Thymus (tissue), 14 donors: ENCODE measurements at places on chromosomes 7 and 10. TPM values are rescaled to one million over a fixed set of nuclear protein-coding genes. Genes with fewer than 3 reads are reported as not detected.

The SAMD9 gene
- 49.9 TPM for total RNA-seq

The CABCOCO1 gene
- 0.14 TPM for total RNA-seq

The FKBP6 gene
- total RNA-seq, result 0.19 TPM

The ERCC6 gene
- 8.4 TPM for total RNA-seq

DNA sequence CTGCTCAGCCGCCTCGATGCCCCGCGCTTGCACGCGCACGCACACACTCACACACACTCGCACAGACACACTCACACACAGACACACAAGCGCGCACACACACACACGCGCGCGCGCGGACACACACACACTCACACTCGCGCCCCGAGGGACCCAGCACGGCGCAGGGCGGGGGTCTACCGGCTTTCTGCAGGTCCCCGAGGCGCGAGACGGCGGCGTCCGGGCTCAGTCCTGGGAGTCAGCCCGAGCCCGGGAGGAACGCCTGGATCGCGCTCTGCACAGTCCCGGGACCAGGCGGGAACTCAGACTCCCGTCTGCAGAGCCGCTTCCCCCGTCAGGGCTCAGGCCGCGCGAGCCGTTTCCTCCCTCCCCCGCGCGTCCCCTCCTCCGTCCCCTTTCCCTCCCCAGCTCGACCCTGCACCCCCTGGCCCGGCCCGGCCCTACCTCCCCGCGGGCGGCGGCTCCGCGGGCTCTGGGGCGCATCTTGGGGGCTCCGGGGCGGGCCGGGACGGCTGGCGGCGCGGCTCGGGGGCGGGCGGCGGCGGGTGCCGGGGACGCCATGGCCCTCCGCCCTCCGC, 464 bp downstream of the DENND2A start:
- DNase-seq, result no peak

- no peak for DNase-seq
Observed at GRCh38 chr7:130904031-130904757, 170.2 kb upstream of the KLF14 start.

- DNase-seq, result no peak
Observed at GRCh38 chr7:94698275-94698674, 42.3 kb upstream of the SGCE start.

GRCh38 chr10:116464257-116464656, 36.6 kb downstream of the PNLIPRP3 start:
- DNase-seq, result no peak

DNA sequence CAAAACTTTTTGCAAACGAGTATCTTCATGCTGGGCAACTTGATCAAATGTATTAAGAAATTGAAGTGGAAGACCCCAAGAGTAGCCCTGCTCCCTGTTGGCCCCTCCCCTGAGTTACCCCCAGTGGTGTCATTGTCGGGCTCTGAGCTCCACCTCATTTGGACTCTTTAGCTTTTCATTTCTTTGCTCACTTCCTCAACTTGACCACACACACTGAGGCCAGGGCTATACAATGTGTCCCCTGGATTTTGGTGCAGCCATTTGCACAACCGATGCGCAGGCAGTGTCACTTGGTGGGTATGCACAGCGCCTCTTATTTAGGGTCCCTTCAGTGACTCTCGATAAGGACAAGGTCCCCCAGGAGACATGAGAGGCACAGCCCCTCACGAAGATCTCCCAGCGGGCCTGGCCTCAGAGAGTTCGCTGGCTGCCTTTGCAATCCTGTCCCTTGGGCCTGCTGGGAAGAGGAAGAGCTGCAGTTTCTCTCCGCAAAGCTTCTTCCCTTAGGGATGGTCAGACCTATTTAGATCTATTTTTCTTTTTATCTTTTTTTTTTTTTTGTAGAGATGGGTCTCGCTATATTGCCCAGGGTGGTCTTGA, 2.5 kb upstream of the MUC3A start:
- DNase-seq, result no peak

DNA sequence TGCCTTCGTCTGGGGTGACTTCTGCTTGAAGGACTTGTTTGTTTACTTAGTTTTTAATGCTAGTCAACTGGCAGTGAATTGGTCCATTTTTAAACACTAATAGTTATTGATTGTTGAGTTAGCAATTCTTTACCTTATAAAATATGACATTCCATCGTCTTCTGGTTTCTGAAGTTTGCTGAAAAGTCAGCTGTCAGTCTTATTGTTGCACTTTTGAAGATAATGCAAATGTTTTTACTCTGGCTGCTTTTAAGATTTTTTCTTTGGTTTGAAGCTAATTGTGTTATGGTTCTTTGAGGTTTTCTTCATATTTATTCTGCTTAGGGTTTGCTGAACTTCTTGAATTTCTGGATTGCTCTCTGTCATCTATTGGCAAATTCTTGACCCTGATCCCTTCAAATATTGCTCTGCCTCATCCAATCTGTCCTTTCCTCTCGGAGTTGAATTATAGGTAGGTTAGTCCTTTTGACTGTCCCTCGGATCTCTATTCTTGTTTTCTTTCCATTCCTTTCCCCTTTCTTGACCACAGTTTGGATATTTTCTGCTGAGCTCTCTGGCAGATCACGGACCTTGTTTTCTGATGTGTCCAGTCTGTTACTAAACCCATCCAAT, 24.2 kb downstream of the MGMT start:
- no peak for DNase-seq
